ENCODE measurements at places on chromosomes 12 and 14.

GRCh38 chr12:48972952-48973483 lies 1.5 kb upstream of the WNT10B start:
- no peak for DNase-seq

DNA sequence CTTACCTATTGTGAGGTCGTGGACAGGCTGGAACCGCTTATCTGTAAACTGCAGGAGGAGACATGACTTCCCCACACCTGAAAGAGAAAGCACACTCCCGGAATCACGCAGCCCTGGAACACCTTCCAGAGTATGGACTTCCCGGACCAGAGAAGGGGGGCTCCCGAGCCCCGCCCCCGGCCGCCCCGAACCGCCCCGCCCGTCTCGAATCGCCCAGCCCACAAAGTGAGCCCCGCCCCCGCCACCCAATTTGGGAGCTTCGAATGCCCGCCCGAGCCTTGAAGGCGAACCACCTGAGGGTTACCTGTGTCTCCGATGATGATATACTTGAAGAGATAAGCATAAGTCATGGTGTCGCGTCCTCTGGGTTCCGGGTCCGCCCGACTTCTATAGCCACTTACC lies 235 bp downstream of the RAB2B start:
- no peak for DNase-seq

DNA sequence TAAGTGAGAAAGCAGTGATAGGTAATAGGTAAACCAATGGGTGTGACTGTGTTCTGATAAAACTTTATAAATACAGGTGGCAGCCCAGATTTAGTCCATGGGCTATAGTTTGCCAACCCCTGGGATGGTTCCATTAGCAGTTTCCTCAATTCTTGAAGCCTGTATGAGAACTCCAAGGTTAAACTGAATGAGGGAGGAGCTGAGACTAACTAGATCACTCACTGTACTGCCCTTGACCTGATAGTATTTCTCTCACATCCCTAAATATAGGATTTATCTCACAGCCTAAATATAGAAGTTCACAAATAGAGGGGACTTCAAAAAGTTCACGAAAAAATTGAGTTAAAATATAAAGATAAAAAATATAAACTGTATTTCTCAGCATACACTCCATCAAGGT lies 439.6 kb upstream of the CCDC196 start:
- DNase-seq: no peak

DNA sequence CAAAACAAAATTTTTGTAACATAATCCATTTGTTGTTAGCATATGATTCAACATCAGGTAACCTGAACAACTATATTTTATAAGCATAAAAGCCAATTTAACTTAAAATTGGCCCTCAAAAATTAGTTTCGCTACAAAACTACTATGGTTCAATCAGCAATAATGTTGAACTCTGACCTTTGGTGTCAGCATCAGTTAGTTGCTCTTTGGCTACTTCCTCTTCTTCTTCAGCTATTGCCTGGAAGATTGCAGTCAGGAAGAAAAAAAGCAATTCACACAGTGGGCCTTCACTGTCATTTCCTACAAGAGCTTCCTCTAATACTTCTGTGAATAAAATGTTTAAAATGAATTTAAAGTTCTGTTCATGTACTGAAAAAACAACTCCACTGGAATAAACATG lies 78.2 kb upstream of the CFL2 start:
- DNase-seq: no peak

GRCh38 chr14:101509730-101510371 lies 51.4 kb upstream of the DIO3 start:
- DNase-seq: no peak

DNA sequence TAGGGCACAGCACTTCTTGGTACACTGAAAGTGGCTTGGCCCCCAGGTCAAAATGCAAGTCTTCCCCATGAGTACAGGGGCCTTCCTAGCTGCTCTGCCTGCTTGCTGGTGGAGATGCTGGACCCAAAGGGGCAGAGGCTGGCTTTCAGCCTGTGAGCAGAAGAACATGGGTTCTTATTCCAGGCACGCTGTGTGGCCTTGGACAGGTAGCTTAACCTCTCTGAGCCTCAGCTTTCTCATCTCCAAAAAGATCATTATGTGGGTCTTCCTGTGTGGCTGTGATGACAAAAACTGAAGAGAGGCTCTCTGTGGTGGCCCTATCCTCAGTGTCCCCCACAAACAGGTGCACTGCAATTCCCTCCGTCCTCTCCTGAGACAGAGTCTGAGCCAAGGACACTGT lies 45.6 kb upstream of the TUNAR start:
- DNase-seq: no peak

- DNase-seq: no peak
These were observed 135.5 kb upstream of the SFSWAP start for GRCh38 chr12:131575371-131575770.

DNA sequence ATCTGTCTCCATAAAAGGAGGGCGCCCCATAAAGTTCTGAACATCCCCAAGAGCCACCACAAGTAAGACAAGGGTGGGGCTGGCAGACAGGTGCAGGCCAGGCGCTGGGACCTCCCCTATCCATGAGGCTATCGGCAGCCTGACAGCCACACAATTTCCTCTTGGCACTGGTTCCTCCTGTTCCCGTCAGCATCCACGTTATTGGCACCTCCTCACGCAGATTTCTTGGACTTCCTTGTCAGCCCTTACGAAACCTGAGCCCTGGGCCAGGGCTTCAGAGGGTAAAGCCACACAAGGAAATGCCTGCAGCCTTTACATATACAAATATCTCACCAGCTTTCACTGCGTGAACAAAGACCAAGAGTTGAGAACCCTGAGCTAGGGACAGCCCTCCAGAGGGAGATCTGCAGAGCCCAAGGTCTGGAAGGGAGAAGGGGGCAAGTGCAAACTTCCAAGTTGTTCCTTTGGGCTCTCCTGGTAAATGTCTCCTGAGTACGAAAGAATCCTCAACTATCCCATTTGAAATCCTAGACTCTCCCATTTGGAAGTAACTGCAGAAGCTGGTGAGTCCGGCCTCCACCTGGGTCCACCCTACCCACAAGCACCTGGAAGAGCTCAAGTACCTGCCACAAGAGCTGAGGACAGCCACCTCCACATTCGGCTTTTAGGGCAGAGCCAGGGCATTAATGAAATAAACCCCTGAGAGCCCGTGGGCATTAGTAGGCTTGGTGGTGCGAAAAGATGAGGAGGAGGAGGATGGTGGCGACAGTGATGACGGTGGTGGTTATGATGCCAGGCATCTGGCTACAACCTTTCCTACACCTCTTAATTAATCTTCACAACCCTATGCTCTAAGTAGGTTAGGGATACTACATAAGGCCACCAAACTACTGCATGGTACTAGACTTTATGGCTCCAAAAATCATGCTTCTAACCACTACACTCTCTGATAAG lies 5.5 kb upstream of the TC2N start:
- DNase-seq: peak; percentile 33

GRCh38 chr14:101193845-101194372 lies 290.4 kb upstream of the RTL1 start:
- DNase-seq: no peak

DNA sequence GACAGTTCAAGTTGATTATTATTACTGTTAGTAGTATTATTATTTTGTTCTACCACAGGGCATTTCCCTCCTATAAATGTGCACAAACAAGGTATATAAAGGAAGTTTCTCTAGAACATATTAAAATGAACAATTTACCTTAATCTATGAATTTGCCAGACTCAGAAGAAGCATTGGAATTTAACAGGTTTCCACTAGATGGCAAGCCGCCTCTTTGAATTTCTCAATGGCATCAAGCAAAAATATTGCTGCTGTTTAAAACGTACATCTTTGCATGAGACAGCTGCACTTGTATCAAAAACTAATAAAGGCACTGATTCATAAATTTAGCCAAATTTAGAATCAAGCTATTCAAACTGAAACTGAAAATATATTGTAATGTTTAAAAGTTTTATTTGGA lies 34.6 kb upstream of the MIS18BP1 start:
- DNase-seq: no peak

GRCh38 chr14:31966896-31967668 lies 110.0 kb upstream of the ARHGAP5 start:
- no peak for DNase-seq

DNA sequence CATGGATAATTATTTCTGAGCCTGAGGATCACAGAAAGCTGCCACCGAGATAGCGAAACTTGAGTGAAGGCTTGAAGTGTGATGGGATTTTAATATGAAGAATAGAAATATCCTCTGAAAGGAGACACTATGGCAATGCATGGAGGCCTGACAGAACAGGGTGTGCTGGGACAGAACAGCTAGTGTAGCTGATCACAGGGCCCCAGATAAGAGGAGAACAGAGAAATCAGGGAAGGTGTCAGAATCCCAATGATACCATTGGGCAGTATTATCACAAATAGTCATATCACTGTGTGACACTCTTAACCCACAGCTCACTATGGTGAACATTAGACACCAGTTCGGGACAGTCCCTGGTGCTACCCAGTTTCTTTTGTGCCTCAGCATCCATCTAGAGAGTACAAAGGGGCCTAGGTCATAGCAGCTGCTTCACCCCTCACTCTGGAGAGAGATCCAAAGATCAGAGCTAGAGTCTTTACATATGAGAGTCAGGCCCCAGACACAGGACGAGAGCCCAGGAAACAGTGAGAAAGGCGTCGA lies 506 bp upstream of the OR10P1 start:
- no peak for DNase-seq

GRCh38 chr12:119989731-119990381 lies 820 bp downstream of the BICDL1 start:
- peak; percentile 62 for DNase-seq

DNA sequence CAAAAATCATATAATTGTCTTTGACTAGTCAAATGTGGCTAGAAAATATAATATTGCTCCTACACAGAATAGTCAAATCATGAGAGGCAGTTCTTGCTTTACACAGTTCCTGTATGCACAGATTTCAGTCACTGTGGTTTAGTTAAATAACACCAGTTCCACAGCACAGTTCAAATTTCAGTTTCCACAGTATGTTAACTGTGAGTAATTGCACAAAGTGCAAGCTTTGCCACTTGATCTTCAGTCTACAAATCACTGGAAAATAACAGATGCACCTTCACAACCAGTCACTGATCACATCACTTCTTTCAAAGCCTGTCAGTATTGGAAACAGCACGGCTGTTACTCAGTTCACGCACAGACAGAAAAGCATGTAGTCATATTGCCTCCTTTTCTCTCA lies 38.7 kb downstream of the KCNH5 start:
- peak; percentile 52 for DNase-seq

DNA sequence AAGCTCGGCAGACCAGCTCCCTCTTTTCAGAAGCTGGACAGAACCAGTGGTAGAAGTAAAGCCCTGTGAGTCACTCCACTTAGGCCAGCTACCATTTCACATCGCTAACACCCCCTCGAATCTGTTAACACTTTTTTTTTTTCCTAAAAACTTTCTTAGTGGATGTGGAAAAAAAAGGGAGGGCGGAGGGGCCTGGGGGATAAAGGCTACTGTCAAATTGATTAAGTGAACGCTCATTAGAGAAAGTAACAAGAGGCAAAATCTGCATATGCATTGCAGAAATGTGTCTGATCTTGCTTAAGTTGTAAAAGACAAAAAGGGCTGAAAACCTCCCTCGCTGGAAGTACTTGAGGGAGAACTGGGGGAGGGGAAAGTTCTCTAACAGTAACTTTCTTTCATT lies 86.6 kb upstream of the OTX2 start:
- no peak for DNase-seq
